ENCODE measurements at places on chromosomes 2 and 18.

DNA sequence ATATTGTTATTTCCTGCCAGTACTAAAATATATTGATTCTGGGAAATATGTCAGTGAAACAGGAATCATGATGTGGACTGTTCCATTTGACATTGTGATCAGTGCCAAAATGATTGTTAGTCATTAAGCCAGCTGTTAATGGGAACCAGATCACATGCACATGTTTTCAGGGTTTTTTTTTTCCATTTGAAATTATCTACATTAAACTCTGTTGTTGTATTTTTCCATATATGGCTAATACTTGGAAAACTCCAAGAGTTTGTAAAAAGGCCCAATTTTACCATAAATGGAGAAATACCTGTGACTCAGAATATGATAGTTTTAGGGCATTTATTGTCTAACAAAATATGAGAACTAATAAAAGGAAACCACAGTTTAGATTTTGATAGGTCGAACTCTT lies 13.4 kb downstream of the ITGAV start:
- no peak for DNase-seq

- no peak for DNase-seq
Observed at GRCh38 chr2:187934236-187934635, 357.4 kb upstream of the GULP1 start.

DNA sequence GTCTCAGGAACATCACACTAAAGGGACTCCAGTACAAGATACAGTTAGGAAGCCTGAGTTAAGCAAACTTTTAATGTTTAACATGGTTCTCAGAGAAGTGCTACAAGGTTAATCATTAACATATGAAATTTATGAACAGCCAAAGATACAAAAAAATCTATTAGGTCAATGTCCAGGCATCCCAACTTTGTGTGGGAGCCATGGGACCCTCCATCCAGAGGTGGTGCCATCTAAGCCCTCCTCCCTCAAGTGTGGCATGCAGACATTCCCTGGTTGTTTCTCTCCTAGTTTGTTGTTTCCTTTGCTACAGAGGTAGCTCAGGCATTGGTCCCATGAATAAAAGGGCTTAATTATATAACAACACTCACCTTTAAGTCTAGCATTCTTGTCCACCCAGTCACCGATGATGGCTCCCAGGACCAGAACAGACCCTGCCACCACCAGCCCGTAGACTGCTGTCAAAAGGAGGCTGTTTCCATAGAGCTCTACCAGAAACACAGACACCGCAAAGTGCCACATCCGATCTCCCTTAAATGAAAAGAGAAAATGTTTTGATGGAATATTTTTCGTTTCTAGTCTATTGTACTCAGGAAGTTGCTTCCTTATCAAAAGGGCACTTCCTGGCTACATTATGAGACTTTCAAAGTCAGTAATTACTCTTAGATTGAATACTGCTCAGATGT lies 5.7 kb downstream of the SLC40A1 start:
- DNase-seq = no peak

DNA sequence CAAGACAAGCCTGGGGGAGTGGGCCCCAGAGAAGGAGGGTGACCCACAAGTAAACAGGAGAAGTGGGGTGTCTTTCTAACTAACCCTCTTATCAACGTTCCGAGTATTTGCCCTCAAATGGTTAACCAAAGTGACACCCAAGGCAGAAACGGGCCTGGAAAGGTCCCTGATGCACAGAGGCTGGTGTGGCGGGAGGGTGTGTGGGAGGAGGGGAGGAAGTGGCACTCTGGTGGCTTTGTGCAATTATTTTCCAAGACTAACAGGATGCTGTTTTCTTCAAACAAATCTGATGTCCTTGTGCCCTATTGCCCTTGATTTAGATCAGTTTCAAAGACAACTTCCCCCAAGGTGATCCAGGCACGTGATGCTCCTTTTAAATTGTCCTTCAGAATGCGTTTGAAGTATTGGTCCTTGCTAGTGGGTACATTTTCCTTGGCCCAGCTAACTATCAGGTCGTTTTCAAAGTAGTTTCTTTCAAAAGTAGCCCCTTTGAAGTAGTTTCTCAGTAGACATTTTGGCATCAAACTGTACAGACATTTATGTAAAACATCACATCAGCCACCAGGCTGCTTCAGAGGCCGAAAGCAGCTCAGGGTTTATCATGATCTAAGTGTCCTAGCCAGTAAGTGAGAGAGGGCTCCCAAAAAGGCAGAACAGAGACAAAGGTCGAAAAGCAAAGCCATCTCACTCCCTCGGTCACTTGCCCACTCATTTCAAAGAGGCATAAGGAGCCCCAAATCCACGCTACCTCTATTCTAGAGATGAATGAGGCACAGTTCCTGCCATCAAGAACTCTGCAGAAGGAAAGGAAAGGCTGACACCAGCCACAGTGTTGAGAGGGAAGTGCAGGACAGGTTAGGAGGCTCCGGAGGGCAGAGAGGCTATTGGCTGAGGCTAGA lies 371.1 kb upstream of the ID2 start:
- peak; percentile 21 for DNase-seq

DNA sequence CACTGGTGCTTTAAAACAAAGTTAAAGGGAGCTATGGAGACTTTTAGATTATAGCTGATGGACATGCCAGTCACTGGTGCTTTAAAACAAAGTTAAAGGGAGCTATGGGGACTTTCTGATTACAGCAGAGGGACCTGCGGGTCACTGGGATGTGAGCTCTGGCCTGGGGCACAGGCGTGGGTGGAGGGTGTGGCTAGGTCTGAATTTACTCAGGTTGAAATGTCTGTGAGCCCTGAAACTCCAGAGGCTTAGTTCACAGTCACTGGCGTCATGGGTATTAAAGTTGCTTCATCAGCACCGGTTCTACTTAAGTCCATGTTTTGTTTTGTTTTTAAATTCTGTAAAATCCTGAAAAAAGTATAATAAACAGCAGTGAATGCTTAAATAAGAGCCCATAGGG lies 49.0 kb upstream of the TMEM18 start:
- no peak for DNase-seq

DNA sequence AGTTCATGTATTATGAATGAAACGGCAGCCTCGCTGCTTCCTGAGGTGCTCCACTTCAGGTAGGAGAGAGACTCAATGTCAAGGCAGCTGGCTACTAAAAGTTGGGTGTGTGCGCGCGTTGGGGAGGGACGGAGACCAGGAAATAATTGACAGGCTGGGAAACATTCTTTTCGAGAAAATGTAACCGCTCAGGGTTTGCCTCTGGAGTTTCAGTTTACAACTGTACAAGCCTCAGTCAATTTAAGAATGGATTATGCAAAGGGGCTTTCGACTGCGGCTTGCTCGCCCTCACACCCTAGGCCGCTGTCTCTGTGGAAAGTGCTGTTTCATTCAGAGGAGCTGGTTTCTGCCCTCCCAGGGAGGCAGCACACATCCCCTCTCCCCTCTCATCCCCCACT lies 4.4 kb upstream of the SPRED2 start:
- no peak for DNase-seq

DNA sequence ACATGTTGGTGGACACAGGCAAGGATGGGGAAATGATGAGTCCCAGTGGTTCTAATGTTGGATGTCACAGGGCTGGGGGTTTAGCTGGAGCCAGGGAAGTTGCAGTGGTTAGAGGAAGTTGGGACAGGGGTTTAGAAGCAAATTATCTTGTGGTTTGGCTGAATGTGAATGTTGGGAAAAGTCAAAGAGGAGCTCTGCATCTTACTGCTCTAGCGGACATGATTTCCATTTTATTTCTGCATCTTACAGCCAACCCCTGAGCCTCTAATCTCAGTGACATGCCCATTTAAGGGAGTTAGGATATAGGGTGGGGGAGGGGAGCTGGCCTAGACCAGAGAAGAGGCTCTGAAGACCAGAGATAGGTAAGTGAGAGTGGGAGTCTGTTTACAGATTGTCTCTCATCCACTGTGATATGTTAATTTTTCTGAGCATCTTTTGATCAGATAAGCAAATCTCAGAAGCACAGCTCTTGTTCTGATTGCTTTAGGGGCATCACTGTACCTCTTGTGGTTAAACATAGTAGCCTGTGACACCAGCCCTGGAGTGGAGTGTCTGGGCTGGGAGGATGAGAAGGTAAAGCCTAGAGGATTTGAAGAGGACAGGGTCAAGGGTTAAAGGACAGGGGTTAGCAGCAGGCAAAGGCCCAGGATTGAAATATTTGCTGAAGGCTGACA lies 43.6 kb downstream of the SETBP1 start:
- no peak for DNase-seq

- DNase-seq = no peak
Observed at GRCh38 chr2:204655101-204655500, 109.8 kb downstream of the PARD3B start.

GRCh38 chr2:145460112-145460511 lies 940.2 kb upstream of the ZEB2 start:
- DNase-seq = no peak

- DNase-seq = no peak
Observed at GRCh38 chr18:55786651-55787272, 198.8 kb upstream of the TCF4 start.

DNA sequence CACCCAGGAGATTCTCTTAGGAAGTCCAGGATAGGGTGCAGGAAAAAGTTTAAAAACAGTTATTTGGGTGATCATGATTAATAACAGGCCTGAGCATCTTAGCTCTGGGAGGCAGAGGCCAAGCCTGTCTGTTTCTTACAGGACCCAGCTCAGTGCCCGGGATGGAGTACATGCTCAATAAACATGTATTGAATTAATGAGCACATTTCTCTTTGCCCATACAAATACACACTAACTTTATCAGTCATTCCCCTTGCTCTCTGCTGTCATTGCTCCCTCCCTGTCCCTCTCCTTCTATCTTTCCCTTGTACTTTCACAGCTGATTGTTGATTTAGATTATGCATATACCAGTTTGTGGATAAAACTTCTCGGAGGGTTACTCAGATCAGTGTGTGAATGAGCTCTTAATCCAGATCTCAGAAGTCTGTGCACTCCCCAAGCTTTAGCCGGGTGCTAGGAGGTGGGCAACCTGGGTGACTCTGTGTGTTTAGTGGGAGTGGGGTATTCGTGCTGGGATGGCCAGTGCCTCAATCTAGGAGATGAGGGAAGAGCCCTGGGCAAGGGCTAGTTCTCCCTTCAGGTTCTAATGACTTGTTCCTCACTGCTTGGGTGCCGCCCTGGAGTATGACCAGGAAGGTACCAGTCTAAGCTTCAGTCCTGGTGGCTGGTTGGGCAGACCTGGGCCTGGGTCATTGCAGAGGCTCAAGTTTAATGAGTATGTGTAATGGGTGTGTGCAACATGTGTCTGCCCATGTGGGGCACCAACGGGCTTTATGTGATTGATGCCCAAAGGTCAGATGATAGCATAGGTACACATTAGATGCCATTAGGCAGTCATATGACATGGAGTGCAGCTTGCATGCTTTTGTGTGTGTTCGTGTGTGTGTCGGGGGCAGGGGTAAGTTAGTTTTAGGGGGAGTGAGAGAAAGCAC lies 10.6 kb downstream of the EMX1 start:
- DNase-seq = no peak

- DNase-seq = no peak
Observed at GRCh38 chr18:62531078-62531477, 8.3 kb downstream of the ZCCHC2 start.

DNA sequence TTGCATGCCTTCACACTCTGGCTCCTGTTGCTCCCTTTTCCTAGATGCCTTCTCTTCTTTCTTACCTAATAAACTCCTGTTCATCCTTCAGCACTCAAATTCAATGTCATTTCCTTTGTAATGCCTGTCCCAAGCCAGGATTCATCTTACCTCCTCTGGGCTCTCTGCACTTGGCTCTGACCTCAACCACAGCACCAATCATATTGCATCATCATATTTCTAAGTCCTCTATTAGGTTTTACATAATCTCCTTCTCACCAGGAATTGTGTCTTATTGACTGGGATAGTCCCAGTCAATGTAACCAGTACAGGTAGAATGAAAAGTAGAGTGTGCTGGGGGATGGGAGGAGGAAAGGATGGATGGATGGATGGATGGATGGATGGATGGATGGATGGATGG lies 187.1 kb downstream of the NRP2 start:
- no peak for DNase-seq

- DNase-seq = no peak
Observed at GRCh38 chr2:103002954-103003353, 241.1 kb downstream of the TMEM182 start.

GRCh38 chr2:134142341-134142738 lies 111.5 kb upstream of the MGAT5 start:
- no peak for DNase-seq

- DNase-seq = no peak
Observed at GRCh38 chr2:99106913-99107312, 34.6 kb upstream of the C2orf15 start.

DNA sequence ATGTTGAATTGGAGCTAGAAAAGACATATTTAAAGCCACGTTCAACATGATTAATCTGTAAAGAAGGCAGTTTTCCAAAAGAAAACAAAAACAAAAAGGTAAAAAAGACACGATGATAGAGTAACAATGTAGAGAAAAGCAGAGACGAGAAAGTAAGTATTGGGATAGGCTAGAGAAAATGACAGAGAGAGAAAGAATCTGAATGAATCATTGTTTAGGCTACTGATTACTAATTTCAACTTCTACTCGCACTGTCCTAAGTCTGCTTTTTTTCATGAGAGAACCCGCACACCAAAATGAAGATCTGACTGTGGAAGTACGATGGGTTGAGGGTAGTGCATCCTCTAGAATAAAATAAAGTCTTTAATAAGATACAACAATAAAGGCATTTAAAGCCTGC lies 1599.2 kb upstream of the TMEFF2 start:
- DNase-seq = no peak

- DNase-seq = no peak
Observed at GRCh38 chr2:210593166-210593565, 36.8 kb downstream of the CPS1 start.

- no peak for DNase-seq
Observed at GRCh38 chr2:119062652-119063051, 95.9 kb downstream of the C1QL2 start.

GRCh38 chr2:167689444-167689843 lies 558.0 kb downstream of the STK39 start:
- DNase-seq = no peak

DNA sequence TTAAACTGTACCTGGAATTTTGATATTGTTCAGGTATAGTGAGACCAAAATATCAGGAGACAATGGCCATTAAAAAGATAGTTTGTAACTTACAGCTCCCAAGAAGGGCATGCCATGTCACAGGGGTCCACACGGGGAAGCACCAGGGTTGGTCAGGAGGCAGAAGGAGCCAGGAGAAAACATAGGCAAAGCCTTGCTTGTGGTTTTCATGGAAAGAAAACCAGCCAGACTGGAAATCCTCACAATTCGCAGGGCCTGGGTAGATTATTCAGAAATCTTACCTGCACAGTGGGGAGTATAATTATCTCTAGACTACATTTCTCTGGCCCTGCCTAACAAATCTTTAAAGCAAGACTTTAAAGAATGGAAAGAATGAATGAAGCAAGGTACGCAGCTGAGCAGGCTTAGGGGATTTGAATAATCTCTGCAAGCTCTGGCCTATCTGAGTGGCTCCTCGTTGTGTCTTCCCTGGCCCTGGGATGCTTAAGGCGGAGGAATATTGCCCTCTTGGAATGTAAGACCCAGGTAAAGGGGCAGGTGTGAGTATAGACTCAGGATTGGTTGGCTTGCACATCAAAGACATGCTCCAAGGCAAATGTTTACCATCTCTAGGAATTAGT lies 66.9 kb upstream of the CDC42EP3 start:
- no peak for DNase-seq

GRCh38 chr2:101408925-101409324 lies 21.6 kb upstream of the CREG2 start:
- DNase-seq = no peak
